Stimulated activated naive CD8-positive, alpha-beta T cell treated with anti-CD3 and anti-CD28 coated beads, Interleukin-15, amount 100 ng/mL, for 72 hours (primary cell): ENCODE measurements at places on chromosomes 2 and 18.
A peak's percentile ranks its signal among the peaks of the same experiment; 100 is the strongest.

GRCh38 chr2:219495531-219496122 lies 3.1 kb upstream of the GMPPA start:
- DNase-seq = peak; percentile 59

- DNase-seq = no peak
Measured at GRCh38 chr2:231861288-231861931, 64.8 kb downstream of the NPPC start.

DNA sequence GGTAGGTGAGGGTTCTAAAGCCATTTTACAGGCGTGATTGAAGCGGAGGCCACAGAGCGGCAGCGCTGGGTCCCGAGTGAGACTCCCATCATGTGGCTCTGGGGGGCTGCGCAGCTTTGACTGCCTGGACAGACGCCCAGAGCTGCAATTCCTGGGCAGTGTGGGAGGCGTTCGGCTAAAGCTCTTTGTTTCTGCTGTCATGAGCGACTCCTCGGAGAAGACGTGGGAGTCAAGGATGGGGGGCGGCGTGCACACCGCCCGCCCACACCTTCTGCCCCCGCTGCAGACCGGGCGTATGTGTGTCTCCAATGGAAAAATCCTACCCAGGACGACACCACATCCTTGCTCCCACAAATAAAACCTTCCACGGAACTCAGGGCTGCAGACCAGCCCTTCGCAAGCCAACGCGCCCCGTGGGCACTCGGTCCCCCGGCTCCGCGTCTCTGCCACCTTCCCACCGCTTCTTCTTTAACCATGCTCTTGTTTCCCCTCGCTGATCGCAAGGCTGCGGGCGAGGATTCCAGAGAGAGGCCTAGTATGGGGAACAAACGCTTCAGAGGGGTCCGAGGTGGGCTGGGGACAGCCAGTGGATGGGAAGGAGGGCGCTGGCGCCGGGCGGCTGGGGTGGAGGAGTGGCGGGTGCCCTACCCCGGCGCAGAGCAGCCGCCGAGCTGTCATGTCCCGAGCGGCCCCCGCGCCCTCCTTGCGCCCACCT lies 680 bp upstream of the LBH start:
- no peak for DNase-seq

DNA sequence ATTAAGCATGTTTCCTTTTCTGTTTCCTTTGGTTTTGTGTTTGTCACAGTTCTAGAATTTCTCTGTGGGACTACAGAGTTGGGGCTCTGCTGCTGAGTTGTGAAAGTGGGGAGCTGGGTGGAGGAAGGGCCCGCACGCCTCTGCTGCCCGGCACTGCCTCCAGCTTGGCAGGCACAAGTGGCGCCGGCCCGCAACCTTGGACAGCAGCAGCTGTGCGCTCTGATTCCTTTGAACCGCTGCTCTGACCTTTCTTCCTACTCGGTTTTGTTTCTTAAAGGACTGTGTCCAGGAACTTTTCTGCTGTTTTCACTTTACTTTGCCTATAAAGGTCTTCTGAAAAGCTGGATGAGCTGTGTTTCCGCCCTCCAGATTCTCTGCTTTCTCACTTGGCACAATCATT lies 137.6 kb upstream of the ALPP start:
- no peak for DNase-seq

GRCh38 chr18:49677762-49678413 lies 116.0 kb downstream of the LIPG start:
- no peak for DNase-seq

DNA sequence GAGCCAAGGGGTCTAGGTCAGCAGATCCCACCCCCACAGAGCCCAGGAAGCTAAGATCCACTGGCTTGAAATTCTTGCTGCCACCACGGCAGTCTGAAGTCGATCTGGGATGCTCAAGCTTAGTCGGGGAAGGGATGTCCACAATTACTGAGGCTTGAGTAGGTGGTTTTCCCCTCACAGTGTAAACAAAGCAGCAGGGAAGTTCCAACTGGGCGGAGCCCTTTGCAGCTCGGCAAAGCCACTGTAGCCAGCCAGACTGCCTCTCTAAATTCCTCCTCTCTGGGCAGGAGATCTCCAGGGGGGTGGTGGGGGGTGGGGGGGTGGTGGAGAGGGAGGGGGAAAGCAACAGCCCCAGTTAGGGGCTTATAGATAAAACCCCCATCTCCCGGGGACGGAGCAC lies 419.5 kb downstream of the NUP35 start:
- no peak for DNase-seq

- DNase-seq = no peak
Measured at GRCh38 chr2:43152186-43152585, 74.2 kb downstream of the ZFP36L2 start.

GRCh38 chr2:127641846-127642507 lies 4.0 kb upstream of the GPR17 start:
- peak; percentile 54 for DNase-seq

DNA sequence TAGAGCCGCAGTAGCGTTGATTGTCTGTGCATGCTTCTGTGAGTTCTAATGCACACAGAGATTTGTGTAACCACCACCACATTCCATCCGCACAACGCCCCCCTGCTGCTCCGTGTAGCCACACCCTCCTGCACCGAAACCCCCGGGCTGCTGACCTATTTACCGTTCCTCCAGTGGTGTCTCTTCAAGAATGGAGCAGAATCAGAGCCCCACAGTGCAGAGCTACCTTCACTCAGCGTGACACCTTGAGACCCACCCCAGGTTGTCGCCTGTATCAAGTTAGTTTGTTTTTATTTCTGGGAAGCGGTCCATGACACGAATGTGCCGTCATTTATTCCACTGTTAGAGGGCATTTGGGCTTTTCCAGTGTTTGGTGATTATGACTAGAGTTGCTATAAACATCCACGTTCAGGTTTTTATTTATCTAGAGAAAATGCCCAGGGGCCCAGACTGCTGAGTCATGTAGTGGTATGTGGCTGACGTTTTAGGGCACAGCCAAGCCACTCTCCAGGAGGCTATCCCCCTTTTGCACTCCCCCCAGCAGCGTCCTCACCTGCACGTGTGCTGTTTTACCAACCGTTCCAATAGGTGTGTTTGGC lies 266.8 kb downstream of the NDUFA10 start:
- DNase-seq = no peak

GRCh38 chr2:231965102-231965501 lies 3.6 kb downstream of the DIS3L2 start:
- no peak for DNase-seq

DNA sequence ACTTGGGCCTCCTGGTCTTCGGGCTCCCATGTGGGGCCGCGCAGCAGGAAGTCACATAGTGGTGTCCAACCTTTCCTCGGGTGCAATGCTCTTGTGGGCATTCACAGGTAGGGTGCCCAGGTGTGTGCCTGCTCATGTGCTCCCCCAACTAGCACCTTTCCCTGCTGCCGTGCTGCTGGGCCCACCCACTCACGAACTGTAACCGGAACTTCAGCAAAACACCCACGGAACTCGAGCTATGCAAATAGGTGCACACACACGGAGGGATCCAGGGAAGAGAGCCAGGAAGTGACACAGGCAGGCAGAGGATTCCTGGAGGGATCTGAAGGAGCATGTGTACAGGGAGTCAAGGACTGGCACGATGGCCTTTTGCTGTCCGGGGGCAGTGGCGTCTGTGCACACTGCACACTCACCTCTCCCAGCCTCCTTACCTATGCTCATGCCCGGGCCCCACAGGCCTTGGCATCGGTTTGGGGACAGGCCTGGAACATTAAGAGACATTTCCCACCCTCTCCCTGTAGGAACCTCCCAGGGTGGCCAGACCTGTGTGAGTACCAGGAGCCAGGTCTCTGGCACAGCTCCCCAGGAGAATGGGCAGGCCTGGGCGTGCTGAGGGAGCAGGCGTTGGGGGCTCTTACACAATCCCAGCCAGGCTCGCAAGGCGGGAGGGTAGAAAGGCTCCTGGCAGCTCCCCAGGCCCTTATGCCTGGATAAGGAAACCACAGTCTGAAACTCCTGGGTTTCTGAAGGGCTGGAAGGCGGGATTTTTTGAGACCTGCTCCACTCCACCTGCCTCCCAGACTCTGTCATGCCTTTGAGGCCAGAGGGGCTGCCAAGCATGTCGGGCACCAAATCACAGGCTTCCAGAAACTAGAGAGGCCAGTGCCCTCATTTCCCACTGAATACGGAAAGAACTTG lies 6.6 kb upstream of the PTMA start:
- DNase-seq = no peak

- DNase-seq = no peak
Measured at GRCh38 chr2:196113061-196113974, 44.7 kb upstream of the DNAH7 start.

DNA sequence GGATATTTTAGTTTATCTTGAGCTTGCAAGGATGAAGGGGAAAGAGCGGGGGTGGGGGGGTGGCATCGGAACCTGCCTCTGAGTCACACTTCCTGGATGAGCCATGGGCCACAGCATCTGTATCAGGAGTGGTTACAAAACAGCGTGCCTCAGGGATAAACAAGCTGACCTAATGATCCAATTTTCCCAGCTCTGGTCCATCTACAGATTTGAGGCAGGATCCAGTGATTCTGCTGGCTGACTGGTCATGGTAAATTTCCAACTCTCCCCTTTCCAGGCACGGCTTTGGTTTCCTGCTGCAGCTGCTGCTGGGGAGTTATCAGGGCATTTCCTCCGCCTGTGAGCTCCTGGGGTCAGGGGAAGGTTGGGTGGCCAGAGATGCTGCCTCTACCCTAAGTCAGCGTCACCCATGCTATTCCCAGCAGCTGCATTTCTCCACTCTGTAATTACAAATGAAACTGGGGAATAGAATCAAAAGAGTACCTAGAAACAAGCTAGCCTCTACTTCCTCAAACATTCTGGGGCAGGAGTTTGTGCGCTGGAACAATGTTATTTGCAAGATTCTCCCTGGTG lies 4.7 kb upstream of the HPCAL1 start:
- peak; percentile 31 for DNase-seq

GRCh38 chr18:52610451-52611115 lies 270.6 kb downstream of the DCC start:
- no peak for DNase-seq

DNA sequence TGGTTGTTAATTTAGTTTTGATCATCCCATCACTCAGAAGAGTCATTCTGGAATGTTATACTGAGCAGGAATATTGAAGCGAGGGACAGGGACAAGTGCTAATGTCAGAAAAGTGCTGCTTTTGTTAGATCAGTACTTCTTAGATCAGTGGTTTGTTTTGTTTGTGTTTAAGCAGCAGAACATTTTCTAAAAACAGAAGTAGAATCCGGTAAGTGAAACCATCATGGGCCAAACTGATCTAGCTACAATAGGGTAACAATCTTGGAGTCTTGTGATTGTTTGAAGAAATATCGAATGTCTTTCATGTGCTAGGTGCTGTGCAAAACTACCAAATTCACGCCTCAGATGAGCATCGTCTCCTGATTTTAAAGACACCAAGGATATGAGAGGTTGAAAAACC lies 45.1 kb upstream of the SEC11C start:
- no peak for DNase-seq

- no peak for DNase-seq
Measured at GRCh38 chr2:142038826-142039225, 92.0 kb downstream of the LRP1B start.

DNA sequence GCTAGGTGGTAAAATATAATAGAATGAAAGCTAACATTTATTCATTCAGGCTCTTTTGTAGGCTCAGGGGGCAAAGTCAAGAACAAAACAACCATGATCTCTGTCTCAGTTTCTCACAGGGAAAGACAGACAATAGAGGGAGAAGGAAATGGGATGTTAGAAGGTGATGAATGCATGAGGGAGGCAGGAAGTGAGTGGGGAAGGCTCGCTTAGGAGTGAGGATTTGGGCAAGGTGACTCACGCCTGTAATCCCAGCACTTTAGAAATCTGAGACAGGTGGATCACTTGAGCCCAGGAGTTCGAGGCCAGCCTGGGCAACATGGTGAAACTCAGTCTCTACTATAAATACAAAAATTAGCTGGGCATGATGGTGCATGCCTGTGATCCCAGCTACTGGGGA lies 88.4 kb downstream of the CTIF start:
- no peak for DNase-seq

- DNase-seq = no peak
Measured at GRCh38 chr2:238082151-238082550, 18.0 kb upstream of the ESPNL start.

GRCh38 chr2:65566617-65567016 lies 134.2 kb upstream of the SPRED2 start:
- DNase-seq = no peak

- DNase-seq = no peak
Measured at GRCh38 chr18:21051620-21052019, 60.0 kb downstream of the ROCK1 start.

DNA sequence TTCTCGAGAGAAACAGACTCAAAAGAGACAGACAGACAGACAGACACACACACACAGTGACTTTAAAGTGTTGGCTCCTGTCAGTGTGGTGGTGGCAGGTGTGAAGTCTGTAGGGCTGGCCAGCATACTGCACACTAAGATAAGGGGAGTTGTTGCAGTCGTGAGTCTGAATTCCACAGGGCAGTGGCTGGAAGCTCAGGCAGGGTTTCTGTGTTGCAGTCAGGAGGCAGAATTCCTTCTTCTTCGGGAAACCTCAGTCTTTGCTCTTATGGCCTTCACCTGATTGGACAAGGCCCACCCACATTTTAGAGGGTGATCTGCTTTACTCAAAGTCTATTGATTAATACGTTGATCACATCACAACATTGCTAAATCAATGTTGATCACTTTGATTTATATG lies 478.4 kb upstream of the HS6ST1 start:
- DNase-seq = no peak

GRCh38 chr2:120887741-120888231 lies 152.1 kb downstream of the GLI2 start:
- DNase-seq = no peak

DNA sequence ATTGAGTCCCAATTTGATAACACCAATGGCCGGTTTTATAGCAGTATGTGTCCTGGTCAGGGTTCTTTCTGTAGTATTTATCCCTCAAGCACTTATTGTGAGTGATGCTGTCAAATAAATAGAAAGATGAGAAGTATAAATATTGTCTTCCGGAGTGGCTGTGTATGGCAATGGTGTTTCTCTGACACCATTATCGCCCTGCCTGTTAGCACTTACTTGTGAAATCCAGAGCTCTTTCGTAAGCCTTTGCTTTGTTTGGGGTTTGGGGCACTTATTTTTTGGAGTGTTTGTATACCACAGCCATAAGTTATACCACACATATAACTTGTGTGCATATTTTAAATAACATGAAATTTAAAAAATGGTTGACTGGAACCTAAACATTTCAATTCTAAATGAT lies 29.3 kb downstream of the CD8B2 start:
- DNase-seq = no peak

DNA sequence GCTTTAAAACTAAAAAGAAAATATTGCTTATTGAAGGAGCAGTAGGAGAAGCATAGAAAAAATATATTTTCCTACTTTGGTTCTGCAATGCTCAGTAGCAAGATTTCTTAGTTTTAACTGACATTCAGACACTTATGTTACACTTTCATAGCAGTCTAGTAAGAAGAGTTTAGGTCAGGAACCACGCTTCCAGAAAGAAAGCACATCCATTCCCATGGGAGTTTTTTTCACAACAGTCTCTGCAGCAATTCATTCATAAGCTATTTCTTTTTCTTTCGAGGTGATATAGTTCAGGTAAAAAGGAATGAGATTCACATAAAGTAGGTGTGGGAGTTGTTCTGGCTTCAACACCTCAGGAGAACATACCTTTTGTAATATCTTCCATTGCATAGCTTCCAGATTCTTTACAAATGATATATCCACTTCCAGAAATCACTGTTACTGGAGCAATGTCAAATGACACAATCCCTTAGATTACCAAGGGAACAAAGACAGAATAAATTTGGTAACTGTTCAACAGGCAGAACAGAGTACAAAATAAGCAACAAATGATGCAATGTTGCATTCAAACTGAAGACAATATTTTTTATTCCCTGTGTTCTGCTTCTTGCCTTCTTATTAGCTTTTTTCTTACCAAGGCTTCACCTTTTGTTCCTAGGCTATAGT lies 95.2 kb upstream of the GULP1 start:
- DNase-seq = no peak

GRCh38 chr18:31497404-31497835 lies 557 bp upstream of the DSG2 start:
- peak; percentile 1 for DNase-seq
